ENCODE measurements at places on chromosomes 4 and X.

GRCh38 chr4:36277533-36277932 lies 3.9 kb upstream of the DTHD1 start:
- no peak for DNase-seq

GRCh38 chrX:110003167-110004156 lies 548 bp downstream of the TMEM164 start:
- DNase-seq, result no peak

GRCh38 chr4:165927815-165928214 lies 54.8 kb downstream of the TLL1 start:
- no peak for DNase-seq

GRCh38 chr4:17624821-17625220 lies 10.4 kb downstream of the MED28 start:
- no peak for DNase-seq

GRCh38 chrX:153769865-153770600 lies 6.0 kb downstream of the PLXNB3 start:
- DNase-seq, result no peak

DNA sequence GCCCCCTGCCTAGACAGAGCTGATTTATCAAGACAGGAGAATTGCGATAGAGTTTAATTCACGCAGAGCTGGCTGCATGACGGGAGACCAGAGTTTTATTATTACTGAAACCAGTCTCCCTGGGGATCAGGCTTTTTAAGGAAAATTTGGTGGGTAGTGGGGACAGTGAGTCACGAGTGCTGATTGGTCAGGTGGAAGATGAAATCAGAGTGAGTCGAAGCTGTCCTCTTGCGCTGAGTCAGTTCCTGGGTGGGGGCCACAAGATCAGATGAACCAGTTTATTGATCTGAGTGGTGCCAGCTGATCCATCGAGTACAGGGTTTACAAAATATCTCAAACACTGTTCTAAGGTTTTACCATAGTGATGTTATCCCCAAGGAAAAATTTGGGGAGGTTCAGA lies 36.6 kb downstream of the MYOZ2 start:
- DNase-seq, result no peak

GRCh38 chr4:54723820-54724219 lies 66.1 kb downstream of the KIT start:
- no peak for DNase-seq

DNA sequence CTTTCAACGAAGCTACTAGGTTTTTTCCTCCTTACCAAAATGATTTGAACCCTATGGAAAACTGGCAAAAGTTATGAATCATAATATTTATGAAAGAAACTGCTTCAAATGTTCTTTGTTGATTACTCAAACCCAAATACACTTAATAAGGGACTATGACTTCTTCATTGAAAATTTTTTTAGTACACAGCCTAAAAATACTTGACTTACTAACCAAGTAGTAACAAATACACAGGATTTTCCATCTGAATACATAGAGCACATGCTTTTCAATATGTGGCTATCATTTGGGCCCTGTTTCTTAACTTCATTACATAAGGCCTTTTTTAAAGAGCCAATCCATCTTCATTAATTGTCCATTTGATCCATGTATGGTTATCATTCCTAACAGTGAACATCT lies 171.5 kb downstream of the FBXW7 start:
- no peak for DNase-seq

DNA sequence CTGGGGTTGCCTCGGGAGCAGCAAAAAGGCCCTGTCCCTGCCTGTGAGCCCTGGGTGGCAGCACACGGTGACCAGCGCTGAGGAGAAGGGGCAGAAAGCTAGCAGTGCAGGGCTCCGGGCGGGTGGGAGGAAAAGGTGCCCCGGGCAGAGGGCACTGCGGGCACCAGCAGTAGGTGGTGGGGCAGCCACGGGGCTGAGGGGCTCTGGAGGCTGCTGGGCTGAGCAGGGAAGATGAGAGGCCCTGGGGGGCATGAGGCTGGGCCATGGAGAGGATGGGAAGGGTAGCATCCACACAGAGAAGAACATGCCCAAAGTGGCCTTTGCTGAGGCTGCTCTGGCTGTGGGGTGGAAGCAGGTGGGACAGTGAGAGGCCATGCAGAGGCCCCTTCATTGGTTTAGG lies 67.5 kb upstream of the NKX1-1 start:
- no peak for DNase-seq

DNA sequence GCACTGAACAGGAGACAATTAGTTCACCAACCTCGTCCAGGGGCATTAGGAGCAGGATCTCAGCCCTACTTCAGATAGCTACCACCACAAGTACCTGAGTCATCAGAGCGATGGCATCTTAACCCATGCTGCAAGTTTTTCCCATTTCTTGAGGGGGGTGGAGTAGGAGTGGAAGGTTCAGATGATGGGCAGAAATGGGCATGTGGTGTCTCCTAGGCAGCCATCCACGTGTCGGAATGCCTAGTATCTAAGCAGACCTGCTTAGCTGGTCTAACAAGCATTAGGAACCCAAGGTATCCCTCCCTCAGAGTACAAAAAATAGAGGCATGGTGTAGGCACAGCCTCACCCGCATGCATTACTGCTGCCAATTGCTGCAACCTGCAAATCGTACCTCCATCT lies 159.1 kb upstream of the DGKK start:
- DNase-seq, result no peak

DNA sequence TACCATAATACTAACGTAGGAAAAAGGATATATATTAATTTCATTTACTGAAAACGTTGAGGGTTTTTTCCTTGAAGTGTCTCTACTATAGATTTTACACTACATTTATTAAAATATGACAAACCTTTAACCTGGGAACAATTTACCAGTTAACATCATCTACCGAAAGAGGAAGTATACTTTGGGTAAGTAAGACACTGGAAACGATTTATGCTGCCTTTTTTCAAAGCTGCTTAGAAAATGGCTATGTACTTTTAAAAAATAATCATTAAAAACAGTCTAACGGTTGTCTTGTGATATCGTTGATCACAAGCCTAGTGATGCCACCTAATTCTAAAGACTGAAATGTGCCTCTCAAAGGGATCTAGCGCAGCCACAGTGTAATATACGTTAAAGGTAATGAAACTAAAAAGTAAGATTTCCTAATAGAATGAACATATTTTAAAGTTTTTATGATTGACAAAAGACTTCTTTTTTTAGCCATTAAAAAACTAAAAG lies 50.4 kb downstream of the STX18 start:
- no peak for DNase-seq

DNA sequence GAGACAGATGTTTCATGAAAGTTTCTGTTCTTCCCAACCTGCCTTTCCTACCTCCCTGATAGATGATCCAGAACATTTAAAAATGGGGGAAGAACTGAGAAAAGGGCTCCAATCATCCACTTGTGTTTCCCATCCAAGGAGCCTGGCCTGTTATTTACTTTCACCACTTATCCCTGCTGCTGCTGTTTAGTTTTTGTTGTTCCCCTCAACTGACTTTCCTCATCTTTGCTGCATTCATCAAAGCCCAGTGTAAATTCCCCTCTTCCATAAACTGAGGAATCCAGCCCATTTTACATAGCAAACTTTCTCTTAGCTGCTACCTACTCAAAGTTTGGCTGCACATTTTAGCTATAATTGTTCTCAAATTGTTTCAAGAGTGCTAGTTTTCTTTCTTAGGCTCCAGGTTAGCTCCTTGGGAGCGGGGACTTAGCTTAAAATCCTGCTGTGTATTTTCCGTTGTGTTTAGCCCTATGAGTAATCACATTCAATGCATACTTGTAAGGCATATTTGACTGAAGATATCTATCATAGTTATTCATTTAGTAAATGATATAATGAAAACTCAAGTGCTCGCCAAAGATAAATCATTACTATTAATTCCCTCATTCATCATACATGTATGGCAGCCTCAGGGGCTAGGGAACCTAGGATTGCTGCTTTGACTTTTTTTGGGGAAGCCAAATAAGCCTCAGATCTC lies 1.4 kb upstream of the PTPN13 start:
- no peak for DNase-seq

- DNase-seq, result no peak
Measured at GRCh38 chrX:153709726-153710674, 14.2 kb downstream of the BCAP31 start.

DNA sequence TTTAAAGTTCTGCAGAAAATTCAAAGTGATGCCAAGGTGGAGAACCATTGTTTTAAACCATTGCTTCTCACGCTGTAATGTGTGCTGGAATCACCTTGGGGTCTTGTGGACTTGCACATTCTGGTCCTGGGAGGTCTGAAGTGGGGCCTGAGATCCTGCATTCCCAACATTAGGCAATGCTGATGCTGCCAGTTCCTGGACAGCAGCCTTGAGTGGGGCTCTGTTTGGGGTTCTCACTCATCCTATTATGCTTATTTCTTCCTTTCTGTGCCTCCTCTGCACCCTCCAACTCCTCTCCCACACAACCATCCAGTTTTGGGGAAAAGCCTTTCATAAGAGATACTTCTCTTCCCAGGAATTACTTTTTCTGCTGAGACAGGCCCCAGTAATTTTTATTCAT lies 44.2 kb upstream of the RASSF6 start:
- DNase-seq, result no peak

DNA sequence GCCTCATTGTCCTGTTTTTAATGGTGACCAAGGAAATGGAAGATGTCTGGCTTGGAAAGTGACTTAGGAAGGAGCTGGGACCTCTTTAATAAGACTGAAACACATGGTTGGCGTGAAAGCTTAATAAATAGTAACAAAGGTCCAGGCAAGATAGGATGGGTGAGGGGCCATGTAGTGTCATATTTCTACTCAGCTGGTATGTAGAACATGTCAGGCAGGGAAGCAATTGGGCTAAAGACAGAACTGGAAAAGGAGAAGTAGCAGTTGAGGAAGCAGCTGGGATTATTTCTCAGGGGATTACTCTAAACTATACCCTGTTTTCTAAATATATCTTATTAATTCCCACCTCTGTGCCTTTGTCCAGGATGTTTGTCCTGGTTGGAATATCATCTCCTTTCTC lies 18.6 kb downstream of the ITGB1BP2 start:
- DNase-seq, result no peak

GRCh38 chrX:153909024-153909979 lies 4.8 kb downstream of the AVPR2 start:
- no peak for DNase-seq

DNA sequence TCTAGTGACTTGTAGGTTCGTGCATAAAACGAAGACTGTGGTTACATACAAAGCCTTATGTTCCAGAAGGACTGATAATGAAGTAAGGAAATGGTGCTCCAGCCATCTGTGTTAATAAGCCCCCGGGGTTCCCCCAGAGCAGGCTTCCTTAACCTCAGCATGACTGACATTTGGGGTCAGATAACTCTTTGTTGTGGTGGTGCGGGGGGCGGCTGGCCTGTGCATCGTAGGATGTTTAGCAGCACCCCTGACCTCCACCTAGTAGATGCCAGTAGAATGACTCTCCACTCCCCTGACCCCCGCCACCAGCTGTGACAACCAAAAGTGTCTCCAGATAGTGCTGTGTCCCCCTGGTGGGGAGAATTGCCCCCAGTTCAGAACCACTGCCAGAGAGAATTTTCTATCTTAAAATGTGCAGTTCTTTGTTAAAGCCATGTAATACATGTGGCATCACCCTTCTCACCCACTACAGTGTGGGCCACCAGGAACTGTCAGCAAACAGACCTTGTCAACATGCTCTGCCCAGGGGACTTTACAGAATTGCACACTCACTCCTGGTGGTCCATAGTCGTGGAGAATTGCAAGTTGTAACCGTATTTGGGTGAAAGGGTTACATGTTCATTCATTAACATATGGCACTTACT lies 7.5 kb downstream of the SH3KBP1 start:
- no peak for DNase-seq

DNA sequence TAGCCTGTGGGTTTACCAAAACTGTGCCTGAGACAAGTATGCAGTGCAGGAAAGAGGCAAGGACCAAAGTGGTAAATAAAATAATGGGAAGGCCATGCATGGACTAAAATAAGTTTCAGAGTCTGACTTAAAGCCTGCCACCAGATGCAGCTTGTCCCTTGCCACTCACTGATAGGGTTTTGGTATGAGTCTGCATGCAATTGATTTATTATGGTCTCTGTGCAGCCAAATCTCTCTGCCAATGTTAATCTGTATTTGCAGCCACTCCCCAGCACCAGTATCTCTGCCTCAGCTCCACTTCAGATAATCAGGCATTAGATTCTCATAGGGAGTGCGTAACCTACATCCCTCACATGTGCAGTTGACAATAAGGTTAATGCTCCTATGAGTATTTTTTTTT lies 5.5 kb upstream of the FGF2 start:
- no peak for DNase-seq

DNA sequence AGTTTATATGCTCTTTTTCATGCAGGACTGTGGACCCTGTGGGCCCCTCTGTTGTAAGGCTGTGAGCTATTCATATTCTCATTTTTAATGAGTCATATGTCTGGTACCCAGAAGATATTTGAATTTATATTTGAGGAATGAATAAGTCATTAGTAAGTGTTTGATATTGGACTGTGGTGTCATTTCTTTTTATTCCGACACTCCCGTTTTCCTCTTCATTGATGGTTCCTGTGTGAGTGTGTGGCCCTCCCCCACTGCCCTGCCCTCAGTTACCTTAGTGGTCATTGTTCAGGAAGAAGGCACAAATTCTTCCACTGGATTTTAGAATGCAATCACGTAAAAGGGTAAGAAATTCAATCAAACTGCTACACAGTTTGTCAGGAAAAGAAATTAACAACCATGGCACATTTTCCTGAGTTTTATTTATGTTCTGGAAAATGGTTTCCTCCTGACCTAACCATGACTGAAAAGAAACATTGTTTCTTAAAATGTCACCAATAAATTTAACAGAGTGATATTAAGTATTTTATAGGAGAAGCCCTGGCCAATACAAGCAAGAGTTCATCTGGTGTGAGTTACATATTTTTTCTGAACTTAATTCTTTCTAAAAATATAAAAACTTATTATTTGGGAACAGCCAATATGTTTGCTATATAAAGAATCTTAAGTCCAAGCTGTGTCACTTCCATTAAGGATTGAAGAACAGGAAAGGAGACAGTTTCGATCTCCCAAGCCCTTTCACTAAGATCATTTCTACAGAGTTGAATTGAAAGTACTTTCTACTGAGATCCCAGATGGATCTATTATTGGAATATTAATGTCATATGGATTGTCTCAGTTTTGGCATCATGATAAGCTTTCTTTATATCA lies 370.5 kb upstream of the ANXA10 start:
- DNase-seq, result no peak

DNA sequence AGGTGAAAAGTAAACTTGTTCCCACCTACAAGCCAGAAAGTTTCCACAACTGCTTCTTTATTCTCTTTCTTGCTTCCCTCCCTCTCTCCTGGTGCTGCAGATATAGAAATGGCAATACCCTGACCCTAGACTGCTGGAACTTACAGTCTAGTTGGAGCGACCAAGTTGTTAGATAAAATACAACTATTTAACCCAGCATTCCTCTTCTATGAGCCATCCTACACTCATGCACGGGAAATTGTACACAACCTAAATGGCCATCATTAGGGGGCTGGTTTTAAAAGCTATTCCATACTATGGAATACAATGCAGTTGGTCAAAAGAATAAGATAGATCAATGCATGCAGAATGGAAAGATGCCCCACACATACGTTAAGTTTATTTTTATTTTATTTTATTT lies 41.1 kb downstream of the PJA1 start:
- no peak for DNase-seq
